ENCODE measurements at places on chromosomes 3 and 15.

- no peak for DNase-seq
These were observed 465.1 kb downstream of the ERC2 start for GRCh38 chr3:56003129-56003528.

DNA sequence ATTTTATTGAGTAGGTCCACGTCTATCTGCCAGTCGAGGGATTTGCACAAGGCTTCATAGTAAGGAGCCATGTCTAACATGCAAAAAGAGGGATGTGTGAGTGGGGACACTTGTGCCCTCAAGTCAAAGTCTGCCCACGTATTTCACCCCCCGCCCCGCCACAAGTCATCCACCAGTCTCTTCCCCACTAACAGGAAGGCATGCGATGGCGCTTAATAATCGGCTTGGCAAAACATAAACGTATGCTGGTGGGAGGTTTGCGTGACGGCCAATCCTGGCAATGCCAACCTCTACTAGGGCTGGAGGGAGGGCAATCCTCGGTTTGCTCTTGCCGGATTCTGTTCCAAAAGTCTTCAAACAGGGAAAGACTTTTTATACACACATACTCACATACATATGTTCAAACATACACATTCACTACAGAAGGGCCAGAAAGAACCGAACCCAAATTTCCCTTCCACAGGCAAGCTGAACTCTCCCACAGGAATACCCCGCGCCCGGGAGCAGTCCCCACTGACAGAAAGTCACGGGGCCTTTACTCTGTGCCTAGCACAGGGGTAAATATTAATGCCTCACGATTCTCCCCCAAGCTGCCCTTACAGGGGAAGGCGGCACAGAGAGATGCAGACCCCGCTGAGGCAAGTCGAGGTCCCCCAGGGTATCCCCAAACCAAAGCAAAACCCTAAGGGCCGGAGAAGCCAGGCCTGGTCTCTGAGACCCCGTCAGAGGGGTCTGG, 675 bp downstream of the PSMD6 start:
- DNase-seq, result no peak

DNA sequence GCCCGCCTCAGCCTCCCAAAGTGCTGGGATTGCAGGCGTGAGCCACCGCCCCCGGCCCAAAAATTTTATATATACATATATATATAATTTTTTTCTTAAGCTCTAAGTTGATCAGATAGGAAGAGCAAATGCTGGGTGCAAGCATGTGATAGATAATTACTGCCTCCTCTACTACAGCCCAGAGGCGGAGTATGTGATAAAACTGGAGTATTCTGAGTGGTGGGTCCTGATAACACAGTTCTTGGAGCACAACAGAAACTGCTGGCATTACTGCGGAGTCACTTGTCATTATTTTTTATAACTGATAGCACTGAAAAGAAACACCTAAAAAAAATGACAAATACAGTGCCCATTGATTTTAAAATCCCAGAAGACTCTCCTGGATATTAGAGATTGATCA, 41.1 kb upstream of the STT3B start:
- DNase-seq, result no peak

DNA sequence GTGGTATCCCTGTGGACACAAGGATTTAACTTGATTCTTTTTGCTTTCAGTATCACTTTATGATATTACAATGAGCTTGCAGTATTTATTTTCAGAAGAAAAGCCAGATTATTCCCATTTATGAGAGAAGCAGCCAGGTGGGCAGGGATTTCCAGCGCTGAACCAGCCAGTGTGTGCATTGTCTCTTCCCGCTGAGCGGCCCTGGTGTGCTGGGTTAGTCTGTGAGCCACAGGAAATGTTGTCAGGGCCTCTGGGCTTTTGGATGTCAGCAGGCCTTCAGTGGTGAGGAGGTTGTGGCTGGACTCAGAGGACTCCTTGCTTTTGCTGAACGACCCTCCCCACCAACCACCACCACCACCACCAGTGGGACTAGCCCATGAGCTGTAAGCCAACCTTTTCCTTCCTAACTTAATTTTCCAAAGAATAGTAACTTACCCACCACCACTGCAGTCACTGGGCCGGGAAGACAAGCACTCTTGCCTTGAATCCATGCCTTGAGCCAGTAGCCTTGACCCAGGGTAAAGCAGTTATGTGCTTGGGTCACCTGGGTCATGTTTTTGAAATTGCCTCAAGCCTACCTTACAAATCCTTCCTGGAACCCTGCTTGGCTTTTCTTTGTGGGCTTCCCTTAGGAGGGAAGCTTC, 33.1 kb downstream of the FLNB start:
- no peak for DNase-seq

- DNase-seq, result no peak
These were observed 10.0 kb downstream of the GATA2 start for GRCh38 chr3:128482666-128483656.

DNA sequence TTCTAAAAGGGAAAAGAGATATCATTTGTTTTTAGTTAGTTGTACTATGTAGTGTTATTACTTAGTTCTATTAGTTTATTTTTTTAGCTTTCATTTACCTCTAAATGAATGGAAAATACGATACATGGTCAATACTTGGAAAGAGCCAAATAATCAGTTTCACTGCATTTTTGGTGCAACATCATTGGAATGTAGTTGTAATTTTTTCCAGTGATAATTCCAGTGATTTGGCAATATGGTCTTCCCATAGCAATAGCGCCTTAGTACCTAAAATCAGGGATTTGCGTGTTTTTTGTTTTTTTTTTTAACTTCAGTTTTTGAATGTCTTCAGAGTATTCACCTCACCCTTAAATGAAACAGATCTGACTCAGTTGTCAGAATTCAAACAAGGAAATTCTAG, 41.8 kb downstream of the RAB8B start:
- DNase-seq, result no peak

DNA sequence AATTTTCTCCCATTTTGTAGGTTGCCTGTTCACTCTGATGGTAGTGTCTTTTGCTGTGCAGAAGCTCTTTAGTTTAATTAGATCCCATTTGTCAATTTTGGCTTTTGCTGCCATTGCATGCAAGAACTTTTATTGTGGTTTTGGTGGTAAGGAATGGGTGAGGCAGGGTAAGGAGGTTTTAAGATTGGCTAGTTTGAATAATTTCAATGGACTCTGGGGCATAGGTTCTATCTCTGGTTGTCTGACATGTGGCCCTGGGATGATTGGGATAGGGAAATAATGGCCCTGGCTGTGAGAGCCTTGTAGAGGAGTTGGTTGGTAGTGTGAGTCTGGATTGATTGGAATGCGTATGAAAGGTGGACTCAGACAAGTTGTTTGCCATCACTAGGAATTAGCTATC, 38.0 kb downstream of the SEC22A start:
- DNase-seq, result no peak

- no peak for DNase-seq
These were observed 34.6 kb downstream of the PDE8A start for GRCh38 chr15:85016275-85016674.

GRCh38 chr3:177890359-177890683, 645.9 kb upstream of the KCNMB2 start:
- DNase-seq, result no peak

Data from stimulated activated CD8-positive, alpha-beta memory T cell treated with anti-CD3 and anti-CD28 coated beads, Interleukin-7, amount 100 ng/mL, for 48 hours (primary cell).